Jurkat, Clone E6-1 (cell line): ENCODE measurements at places on chromosomes 4 and X.

DNA sequence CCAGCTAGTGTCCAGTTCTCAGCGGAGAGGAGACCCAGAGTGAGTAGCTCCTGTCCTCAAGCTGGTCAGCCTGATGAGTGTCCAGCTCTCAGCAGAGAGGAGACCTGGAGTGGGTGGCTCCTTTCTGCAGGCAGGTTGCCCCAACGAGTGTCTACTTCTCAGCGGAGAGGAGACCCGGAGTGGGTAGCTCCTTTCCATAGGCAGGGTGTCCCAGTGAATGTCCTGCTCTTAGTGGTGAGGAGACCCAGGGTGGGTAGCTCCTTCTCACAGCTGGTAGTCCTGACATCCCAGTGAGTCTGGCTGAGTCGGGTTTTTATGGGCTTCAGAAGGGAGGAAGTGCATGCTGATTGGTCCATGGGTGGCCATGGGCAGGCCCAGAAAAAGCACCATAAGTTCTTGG lies 55.7 kb upstream of the NUDT6 start:
- DNase-seq = no peak

DNA sequence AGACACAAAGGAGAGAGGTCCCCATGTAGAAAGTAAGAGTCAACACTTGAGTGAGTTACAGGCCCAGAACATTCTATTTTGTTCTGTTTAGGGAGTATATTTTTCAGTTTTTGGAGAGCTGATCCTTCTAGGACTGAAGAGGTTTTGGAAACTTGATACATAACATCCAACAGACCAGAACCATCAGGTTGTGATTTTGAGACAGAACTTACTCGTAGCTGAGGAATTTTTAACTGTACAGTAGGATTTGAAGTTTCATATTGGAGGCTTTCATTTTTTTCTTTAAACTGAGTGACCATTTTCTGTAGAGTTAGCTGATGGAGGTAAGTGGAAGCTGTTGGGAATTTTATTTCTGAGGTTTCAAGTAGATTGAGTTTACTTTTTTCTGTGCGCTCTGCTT lies 73.3 kb downstream of the NCAPG start:
- DNase-seq = no peak

DNA sequence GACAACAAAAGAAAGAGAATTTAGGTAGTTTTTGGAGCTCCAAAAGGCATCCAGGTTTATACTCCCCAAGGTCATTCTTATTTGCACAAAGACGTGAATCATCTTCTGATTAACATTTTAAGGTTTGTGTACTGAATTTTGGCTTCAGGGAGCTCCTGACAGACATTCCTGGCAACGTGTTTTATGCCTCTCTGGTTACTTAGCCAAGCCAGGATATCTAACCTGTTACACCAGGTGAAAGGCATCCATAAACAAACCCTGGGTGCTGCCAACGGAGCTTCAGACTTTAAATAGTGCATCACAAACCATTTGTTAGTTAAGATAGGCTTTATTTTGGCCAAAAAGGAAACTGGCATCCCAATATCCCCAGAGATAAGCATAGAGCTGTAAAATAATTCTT lies 997.3 kb downstream of the ARAP2 start:
- no peak for DNase-seq

GRCh38 chr4:85358831-85359230 lies 116.1 kb upstream of the ARHGAP24 start:
- DNase-seq = no peak

DNA sequence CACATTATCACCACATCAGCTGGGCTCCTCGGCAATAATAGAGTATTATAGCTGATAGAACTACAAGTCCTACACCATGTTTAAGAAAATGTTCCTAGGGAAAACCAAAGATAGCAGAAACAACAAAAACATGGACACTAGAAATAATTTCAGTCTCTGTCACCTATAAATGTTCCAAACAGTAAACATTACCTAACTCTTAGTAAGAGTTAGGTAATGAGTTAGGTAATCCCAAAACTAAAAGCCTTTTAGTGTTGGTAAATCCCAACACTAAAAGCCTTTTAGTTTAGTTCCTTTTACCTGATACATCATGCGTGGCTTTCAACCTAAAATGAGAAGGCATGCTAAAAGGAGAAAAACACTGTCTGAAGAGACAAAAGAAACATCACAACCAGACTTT lies 35.5 kb downstream of the MAGED2 start:
- DNase-seq = no peak

DNA sequence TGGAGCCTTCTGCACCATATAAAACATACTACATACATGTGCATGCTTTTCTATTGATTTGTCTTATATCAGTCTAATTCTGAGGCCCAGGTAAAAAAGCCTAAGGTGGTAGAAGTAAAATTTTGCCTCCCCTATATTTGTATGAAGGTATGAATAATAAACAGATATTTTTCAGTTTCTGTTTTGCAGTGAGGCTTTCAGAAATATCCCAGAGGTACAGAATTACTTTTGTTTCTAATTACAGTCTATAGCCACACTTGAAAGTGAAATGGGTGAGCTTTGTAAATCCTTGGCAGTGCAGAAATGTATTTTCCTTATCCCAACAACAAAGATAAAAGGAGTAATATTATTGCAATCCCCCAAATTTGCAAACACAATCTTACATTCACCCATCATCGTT lies 59.5 kb downstream of the DDX60 start:
- no peak for DNase-seq

DNA sequence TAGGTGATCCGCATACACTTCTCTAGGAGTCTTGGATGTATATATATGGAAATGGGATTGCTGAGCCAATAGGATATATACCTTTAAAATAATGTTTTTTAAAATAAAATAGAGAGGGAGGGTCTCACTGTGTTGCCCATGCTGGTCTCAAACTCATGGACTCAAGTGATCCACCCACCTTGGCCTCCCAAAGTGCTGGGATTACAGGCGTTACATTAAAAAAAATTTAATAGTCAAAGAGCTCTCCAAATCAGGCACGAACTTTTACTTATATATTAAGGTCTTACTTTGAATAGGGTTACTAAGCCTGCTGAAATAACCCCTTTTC lies 109.0 kb downstream of the GNL3L start:
- DNase-seq = peak; percentile 1

GRCh38 chr4:7062816-7063215 lies 5.0 kb downstream of the GRPEL1 start:
- DNase-seq = no peak

- no peak for DNase-seq
Observed at GRCh38 chr4:185500576-185500975, 29.0 kb upstream of the CCDC110 start.

DNA sequence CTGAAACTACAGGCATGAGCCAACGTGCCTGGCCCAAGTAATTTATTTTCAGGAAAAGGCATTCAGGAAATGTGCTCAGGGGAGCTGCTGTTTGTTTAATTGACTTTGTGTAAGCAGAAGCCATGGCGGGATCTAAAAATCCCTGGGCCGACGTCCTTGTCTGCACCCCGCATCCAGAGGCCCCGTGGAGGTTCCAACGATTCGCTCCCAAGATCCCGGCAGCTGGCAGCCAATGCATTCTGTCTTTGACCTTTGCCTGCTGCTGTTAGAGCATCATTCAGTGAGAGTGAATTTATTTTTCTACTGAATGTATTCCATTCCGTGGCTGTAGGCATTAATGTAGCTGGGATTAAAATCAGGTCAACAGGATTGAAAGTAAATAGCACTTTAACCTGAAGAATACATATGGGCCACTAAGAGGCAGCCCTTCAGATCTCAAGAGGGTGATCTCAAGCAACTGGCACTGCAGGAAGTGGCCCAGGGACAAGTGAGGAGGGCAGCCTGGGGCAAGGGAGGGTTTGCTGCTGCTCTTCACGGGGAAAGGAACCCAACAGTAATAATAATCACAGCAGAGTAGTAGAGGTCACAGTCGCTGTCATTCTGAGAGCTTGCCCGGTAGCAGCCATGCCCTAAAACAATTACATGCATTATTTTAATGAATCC lies 75.2 kb downstream of the PSAPL1 start:
- DNase-seq = no peak

DNA sequence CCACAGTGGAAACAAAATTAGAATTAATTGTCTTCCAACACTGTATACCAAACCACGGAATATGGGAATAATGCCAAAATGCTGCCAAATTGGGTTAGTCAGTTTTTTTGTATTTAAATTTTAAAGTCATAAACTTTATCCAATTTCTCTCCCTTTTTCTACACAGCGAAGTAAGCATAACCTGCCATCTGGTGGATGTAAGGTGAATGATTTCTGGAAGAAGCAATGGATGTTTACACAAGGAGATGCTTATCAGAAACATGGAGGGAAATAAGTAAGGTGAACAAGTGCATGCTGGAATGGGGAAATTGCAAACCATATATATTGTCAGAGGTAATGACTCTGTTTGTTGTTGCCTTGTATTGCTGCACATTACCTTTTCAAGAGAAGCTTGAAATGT lies 691.9 kb downstream of the TECRL start:
- peak; percentile 24 for DNase-seq

DNA sequence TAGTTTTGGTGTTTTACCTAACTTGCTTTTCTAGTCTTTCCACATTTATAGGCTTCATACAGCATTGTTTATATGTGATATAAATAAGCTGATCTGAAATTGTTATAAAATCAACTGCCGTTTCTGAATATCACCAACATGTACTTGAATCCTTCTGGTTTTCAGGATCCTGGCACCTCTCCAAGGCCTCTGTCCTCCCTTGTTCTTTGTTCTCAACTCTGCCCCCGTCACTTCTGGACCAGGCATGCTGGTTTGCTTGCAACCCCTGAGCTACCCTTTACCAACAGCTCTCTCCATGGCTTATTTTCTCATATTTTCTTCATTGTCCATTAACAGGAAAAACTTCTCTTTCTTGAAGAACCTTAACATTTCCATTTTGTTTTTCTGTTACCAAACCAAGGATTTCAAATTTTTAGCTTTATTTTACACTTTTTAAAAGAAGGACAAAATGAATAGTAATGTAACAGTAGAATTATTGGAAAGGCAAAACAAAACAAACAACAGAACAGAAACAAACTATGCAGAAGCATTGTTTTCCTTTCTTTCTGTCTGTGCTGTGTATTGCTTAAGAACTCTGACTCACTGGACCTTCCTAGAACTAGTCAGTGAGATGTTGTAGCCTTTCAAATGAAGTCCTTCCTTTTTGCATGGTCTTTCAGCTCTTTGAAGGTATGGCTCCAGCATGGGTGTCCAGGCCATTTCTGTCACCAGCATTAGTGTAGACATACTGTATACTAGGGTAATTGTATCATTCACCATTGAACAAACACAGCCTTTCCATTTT lies 44.8 kb downstream of the BANK1 start:
- no peak for DNase-seq

DNA sequence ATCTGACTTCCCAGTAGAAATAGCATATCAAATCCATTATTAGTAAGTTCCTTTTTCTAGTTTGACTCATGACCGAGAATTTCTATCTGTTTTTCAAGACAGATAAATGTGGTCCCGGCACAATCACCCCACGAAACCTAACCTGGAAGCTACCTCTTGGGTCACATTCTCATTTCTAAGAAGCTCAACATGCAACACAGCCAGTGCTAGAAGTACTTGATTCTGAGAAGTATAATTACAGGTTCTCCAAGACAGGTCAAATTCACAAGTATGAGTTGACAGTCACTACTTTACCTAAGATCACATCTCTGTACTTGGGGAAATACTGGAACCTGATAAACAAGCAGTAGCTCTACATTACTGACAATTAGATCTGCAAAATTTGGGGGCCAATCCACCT lies 54.0 kb upstream of the PLAC1 start:
- no peak for DNase-seq

GRCh38 chr4:151347490-151348235 lies 22.3 kb upstream of the SH3D19 start:
- DNase-seq = no peak

DNA sequence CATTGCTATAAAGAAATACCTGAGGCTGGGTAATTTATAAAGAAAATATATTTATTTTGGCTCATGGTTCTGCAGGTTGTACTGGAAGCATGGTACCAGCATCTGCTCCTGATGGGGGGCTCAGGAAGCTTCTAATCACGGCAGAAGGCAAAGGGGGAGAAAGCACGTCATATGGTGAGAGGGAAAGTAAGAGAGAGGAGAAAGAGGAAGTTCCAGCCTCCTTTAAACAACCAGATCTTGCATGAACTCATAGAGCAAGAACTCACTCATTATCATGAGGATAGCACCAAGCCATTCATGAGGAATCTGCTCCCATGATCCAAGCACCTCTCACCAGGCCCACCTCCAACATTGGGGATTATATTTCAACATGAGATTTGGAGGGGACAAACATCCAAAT lies 125.0 kb upstream of the GRPR start:
- DNase-seq = no peak

- DNase-seq = no peak
Observed at GRCh38 chr4:126123611-126124325, 809.0 kb downstream of the FAT4 start.

DNA sequence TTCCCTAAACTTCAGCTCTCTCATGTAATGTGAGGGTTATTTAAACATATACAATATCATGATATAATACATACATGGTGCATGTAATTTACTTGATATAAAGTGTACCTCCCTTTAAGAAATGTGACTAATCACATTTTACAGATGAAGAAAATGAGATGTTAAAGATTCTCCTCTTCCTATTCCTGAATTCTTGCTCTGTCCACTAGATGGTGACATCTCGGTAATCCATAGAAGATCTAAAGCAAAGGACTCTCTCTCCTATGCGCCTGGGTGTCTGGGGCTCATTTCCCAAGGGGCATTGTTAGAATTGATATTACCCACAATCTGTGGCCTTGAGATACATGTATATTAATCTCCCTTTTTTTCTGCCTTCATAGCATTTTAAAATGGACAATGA lies 804.9 kb downstream of the RAB28 start:
- no peak for DNase-seq

GRCh38 chr4:113328514-113328913 lies 279.1 kb downstream of the ANK2 start:
- DNase-seq = no peak

DNA sequence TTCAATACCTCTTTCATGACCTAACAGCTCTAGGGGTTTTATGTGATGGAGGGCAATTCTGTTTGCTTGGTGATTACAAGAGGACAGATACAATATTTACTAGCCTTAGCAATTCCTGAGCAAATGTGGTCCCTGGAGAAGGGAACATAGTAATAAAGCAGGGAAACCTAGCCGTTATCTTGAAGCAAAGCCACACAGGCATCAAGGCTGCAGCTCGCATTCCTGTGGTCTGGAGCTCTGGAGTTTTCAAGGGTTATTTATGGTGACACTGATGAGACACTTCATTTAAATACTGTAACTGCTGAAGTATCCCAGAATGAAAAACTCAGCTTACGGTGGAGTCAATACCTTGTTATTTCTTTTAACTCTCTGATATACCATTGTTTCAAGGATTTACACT lies 66.8 kb downstream of the AFF2 start:
- no peak for DNase-seq

- DNase-seq = no peak
Observed at GRCh38 chrX:18026166-18026565, 165.1 kb upstream of the RAI2 start.

- DNase-seq = no peak
Observed at GRCh38 chrX:132955690-132956089, 2.7 kb downstream of the HS6ST2 start.

GRCh38 chrX:7280520-7280919 lies 132.6 kb upstream of the PUDP start:
- DNase-seq = no peak

- no peak for DNase-seq
Observed at GRCh38 chr4:54082168-54082567, 17.8 kb upstream of the CHIC2 start.

GRCh38 chrX:9471571-9471985 lies 6.7 kb downstream of the TBL1X start:
- no peak for DNase-seq

GRCh38 chr4:106423791-106424190 lies 55.2 kb upstream of the GIMD1 start:
- DNase-seq = no peak

- no peak for DNase-seq
Observed at GRCh38 chrX:129600981-129601424, 53.8 kb downstream of the APLN start.

- DNase-seq = peak; percentile 5
Observed at GRCh38 chrX:10597871-10598270, 22.5 kb downstream of the MID1 start.
